ENCODE measurements at places on chromosomes 12 and 14. TPM values are rescaled to one million over a fixed set of nuclear protein-coding genes. Genes with fewer than 3 reads are reported as not detected.

GRCh38 chr14:105836160-105836559 is 309.8 kb downstream of the TMEM121 start:
- DNase-seq, result no peak
- H3K27me3 ChIP-seq, result peaks cover 14% of the 10 kb centered on the region
- H3K4me3 ChIP-seq, result no peak overlapping the region
- no peaks in the 10 kb centered on the region for H3K4me1 ChIP-seq

DNA sequence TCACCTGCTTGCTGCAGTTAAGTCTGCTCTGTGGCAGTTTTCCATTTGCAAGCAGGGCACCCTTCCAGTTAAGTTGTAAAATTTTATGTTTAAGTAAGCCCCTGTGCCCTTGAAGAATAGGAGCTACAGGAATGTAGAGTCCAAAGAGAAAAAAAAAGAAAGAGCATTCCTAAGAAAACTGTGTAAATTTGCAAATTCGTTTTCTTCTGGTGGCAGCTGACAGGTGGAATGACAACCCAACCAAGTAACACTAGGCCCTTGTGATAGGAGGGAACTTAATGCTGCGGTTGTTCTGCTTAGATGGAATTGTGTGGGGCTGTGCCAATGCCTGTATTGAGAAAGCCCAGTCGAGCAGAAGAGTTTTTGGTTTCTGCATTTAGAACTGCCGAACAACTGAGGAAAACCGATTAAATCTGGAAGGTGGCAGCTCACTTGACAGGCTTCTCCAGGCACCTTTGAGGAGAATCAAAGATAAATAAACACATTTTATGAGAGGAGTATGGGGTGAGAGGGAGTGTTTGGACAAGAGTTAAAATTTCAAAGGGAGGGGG is 280.0 kb downstream of the RAD51B start:
- no peaks in the 10 kb centered on the region for H3K27me3 ChIP-seq
- H3K27ac ChIP-seq, result no peak overlapping the region

TXNDC16 gene
- 9.4 TPM for total RNA-seq

DNA sequence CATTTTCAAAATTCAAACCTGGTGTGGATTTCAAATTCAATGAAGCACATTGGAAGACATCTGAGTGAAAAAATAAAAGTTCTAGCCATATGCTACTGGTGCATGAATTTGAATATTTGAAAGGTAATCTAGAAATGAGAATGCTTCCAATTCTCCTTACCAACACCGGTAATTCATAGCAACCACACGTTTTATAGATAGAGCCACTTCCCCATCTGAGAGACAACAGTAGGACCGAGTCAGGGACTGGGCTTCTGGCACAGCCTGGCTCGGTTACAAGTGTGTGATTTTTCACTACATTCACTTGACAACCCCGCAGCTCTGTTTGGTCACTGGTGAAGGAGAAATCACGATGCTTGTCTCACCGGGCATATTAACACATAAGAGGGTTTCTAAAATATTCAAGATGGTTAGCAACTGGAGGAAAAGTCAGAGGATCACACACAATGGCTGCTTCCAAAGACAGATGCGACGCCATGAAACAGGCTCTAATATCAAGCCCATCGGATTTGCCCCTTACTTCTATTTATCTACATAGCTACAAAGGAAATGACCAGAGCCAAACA is 86.5 kb upstream of the FOXN3 start:
- H3K27ac ChIP-seq, result no peak overlapping the region
- H3K4me1 ChIP-seq, result peaks cover 44% of the 10 kb centered on the region
- no peak for DNase-seq
- no peak overlapping the region for H3K4me3 ChIP-seq
- peaks cover 14% of the 10 kb centered on the region for H3K36me3 ChIP-seq

GRCh38 chr12:51923506-51924365 is 16.4 kb downstream of the ACVRL1 start:
- H3K36me3 ChIP-seq, result no peaks in the 10 kb centered on the region
- peaks cover 5% of the 10 kb centered on the region for H3K4me1 ChIP-seq
- peak; percentile 55 for DNase-seq

- H3K36me3 ChIP-seq, result peaks cover 28% of the 10 kb centered on the region
- no peaks in the 10 kb centered on the region for H3K27me3 ChIP-seq
- no peak overlapping the region for H3K27ac ChIP-seq
Observed at GRCh38 chr14:20302042-20302755, 3.6 kb downstream of the TTC5 start.
